Left lung (tissue), 14 donors: ENCODE measurements at places on chromosomes 7 and 10. TPM values are rescaled to one million over a fixed set of nuclear protein-coding genes. Genes with fewer than 3 reads are reported as not detected.

DNA sequence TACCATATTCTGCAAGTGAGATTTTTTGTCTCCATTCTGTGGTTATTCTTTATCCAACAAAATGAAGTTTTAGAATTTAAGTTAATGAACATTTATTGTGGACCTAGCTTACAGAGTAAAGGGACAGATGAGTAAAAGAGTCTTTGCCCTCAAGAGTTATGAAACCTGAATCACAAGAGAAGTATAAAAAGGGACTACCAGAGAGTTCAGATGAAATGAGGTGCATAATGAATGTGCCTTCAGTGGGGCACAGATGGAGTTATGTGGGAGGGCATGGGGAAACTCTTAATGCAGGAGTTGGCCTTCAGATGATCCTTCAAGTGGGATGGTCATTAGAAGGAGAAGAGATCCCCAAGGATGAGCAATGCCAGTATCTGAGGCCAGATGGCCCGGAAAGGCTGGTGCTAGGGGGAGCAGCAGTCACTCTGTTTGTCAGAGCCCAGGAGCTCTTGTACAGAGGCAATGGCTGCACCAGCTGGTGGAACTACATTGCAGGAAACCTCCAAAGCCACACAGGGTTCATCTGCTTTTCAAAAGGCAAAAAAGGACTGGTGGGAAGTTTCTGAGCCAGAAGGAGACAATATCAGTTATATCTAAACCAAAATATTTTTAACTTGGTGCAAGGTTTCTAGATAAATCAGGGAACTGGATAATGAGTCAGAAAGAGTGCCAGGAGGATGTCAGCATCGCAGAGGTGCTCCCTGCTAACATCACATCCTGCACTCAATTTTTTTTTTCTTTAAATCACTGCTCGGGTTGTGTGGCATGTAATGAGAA lies 162.0 kb downstream of the KLF6 start:
- no peak for DNase-seq

DNA sequence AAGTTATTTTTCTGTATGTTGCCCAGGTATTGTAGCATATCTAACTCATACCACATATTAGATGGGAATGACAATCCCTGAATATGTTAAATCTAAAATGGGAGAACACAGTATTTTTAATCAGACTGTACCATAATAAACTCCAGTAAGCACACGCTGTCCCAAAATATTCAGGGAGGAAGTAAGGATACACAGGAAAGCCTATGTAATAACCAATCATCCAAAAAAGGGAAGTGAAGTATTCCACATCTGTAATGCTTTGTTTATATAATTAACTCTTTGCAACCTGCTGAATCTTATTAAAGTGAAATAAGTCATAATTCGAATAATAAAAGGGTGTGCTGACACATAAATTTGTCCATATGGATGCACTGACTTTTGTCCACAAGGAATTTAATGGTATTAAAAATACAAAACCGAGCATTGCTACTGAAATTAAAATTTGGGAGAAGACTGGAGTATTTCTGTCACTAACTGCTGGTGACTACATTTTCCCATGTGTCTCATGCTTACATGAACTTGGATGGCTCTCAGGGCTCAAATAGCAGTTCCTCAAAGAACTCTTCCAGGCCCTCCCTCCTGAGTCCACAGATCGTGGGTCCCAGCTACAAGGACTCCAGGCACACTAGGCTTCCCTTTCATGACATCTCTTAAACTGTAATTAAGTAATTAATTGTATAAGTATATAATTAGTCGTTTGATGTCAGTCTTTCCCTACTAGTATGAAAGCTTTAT lies 120.6 kb downstream of the NEBL start:
- DNase-seq = no peak

DNA sequence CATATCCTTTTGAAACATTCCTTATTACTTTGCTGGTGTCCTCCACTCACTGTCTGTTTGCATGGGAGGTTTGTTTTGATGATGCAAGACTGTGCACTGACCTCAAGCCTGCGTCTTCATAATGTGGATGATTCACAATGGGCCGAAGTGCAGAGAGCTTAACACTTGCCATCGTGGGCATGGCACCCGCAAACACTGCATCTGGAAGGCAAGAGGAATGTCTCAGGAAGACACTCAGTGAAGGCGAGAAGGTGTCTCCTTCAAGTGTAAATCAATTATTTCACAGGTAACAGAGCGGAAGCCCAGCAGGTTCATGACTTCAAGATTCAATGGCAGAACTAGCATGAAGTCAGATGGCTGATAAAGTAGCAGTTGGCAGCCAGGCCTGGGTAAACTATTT lies 98.1 kb downstream of the DPY19L1 start:
- DNase-seq = no peak

DNA sequence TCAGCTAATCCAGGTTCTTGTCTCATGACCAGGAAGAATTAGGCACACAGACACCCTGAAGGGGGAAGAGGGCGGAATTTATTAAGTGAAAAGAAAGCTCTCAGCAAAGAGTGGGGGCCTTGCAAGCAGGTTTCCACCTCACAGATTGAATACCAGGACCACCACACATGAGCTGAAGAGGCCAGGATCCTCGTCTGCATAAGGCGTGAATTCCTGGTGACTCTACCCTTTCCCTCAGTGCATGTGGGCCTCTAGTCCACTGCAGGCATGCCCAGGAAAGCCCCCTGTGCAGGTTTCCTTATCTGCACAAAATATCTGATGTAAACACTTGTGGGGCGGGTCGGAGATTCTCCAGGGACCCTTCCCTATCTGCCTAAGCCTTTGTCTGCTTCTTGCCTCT lies 782.1 kb upstream of the LRRN3 start:
- DNase-seq = no peak

DNA sequence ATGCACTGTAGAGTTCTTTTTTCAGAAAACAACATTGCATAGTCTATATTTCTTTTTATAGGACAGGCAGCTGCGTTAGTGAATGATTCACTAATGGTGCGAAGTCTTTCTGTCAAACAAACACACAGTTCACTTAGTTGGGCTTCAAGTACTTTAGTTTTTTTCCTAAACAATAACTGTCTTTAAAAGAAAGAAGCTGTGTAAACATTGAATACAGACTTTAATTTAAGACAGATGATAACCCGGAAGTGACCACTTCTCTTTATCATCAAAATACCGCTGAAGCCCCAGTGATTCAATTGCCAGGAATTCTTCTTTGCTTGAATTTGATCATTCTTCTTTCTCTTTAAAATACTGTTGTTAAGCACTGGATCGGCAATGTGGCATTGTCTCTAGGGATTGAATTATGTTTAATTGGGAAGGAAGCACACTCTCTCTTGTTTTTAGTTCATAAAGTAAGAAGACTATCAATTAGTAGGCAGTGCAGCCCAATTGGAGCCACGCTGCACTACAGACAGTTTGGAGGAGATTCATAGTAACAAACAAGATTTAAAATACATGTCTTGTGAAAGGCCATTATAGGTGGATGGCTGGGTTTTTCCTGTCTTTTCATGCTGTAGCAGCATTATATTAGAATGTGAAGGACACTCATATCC lies 30.4 kb downstream of the CNTNAP2 start:
- no peak for DNase-seq

GRCh38 chr10:17643339-17643754 lies 604 bp upstream of the STAM start:
- peak; percentile 80 for DNase-seq

DNA sequence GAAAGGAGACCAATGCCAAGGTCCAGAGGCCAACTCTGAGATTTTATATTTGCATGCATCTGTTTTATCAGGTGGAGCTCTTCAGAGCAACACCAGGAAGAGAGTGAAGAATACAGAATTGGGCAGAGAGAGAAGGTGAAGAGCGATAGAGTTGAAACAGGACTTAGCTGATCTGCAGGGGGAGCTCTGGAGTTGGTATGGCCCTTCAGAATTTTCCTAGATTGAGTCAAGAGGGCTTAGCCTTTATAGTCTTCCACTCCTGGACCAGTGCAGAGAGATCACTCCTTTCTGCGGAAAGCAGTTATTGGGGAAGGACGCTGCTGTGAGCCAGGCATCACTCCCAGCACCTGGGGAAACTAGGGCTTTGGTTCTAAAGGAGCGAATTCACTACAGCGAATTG lies 105.0 kb upstream of the DGKB start:
- no peak for DNase-seq

MASTL gene
- polyA plus RNA-seq = 9.1 TPM

UPK3B gene
- 24.9 TPM for polyA plus RNA-seq

SVIL gene
- 49.3 TPM for polyA plus RNA-seq

WIPF3 gene
- 1.7 TPM for polyA plus RNA-seq
